ENCODE measurements at places on chromosomes 4 and X. TPM values are rescaled to one million over a fixed set of nuclear protein-coding genes. Genes with fewer than 3 reads are reported as not detected.

ZNF182 gene
- total RNA-seq, result 3.3 TPM

GRCh38 chrX:119501511-119502148 lies 33.4 kb downstream of the SLC25A5 start:
- no peak for DNase-seq

DNA sequence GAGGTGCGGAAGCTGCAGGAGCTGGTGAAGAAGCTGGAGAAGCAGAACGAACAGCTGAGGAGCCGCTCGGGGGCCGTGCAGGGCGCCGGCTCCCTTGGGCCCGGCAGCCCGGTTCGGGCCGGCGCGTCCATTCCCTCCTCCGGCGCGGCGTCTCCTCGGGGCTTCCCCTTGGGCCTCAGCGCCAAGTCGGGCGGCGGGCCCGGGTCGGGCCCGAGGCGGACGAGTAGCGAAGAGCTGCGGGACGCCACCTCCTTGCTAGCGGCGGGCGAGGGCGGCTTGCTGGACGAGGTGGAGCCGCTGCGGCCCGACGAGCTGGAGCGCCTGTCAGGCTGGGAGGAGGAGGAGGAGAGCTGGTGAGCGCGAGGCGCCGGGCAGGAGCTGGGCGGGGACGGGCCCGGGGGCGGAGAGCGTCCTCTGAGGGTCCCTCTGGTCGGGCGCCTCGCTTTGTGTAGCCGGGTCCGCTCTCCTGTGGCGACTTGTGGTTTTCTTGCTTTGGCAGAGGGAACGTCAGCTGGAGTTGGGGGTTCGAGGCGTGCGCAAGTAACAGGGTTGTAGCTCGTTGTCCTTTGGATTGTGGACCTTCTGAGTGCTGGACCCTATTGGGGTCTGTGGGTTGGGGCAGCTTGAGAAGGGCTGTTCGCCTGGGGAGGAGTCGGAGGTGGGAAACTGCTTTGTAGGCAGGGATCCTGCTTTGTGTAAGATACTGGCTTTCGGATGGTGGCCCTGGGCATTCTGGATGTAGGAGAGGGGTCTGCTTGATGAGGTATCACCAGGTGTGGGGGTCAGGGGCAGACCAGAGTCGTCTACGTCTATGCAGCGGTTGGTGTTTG lies 662 bp downstream of the SLAIN2 start:
- DNase-seq, result peak; percentile 51

DNA sequence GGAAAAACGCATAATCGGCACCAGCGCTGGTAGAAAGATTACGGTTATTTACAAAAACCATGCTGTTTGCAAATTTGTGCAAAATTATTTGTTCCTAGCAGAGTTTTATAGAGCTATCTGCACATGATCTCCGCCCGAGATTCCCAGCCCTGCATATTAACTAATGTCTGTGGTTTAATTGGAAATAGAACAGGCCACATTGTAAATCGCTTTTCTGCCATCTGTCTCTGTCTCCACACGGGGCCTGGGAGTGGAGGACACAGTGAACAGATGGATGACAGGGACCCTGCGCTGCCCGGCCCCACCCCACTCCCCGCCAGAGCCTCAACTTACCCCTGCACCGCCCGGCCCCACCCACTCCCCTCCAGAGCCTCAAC lies 126.9 kb downstream of the FAM53A start:
- DNase-seq, result no peak

GRCh38 chrX:39144956-39145355 lies 343.7 kb downstream of the MID1IP1 start:
- no peak for DNase-seq

TMEM154 gene
- total RNA-seq, result 1.5 TPM

GRCh38 chr4:3238721-3239120 lies 10.2 kb upstream of the MSANTD1 start:
- DNase-seq, result no peak

GPM6B gene
- total RNA-seq, result 6.8 TPM

BTK gene
- 5.9 TPM for total RNA-seq
